ENCODE measurements at places on chromosomes 2 and 18. TPM values are rescaled to one million over a fixed set of nuclear protein-coding genes. Genes with fewer than 3 reads are reported as not detected.

The PLEK gene
- 7.5 TPM for total RNA-seq

The GPR75 gene
- total RNA-seq, result 6.3 TPM

The UBE2F gene
- total RNA-seq, result 88.9 TPM

The GMPPA gene
- total RNA-seq, result 14.1 TPM

The RAPH1 gene
- 17.7 TPM for total RNA-seq

The DPY30 gene
- total RNA-seq, result 165 TPM

The IGFBP2 gene
- 59.5 TPM for total RNA-seq

The HDAC4 gene
- total RNA-seq, result 91.5 TPM

The C1QL2 gene
- total RNA-seq, result not detected

The HAAO gene
- total RNA-seq, result 3.1 TPM

The CCDC148 gene
- 9.7 TPM for total RNA-seq

The COPS7B gene
- 19.1 TPM for total RNA-seq

The CCDC74A gene
- not detected for total RNA-seq

The ANKZF1 gene
- 31.8 TPM for total RNA-seq

The CFAP65 gene
- 1.2 TPM for total RNA-seq

The SLC19A3 gene
- 0.55 TPM for total RNA-seq

The PPP1R1C gene
- not detected for total RNA-seq

The CCDC85A gene
- 23.2 TPM for total RNA-seq

The C2orf81 gene
- total RNA-seq, result not detected

The MC4R gene
- total RNA-seq, result not detected

The GKN2 gene
- not detected for total RNA-seq

The DNAJC5G gene
- total RNA-seq, result 0.77 TPM

The EMILIN1 gene
- total RNA-seq, result 107 TPM

The NETO1 gene
- total RNA-seq, result not detected

The TMEM169 gene
- total RNA-seq, result not detected

The GPR17 gene
- not detected for total RNA-seq

The DQX1 gene
- not detected for total RNA-seq

The FIGN gene
- 3.6 TPM for total RNA-seq

The AKAIN1 gene
- total RNA-seq, result not detected

The LMAN1 gene
- 200 TPM for total RNA-seq

The REG3A gene
- total RNA-seq, result not detected

The CNRIP1 gene
- total RNA-seq, result 58.1 TPM

The STAT4 gene
- total RNA-seq, result not detected

The LRRC30 gene
- not detected for total RNA-seq

The IL37 gene
- total RNA-seq, result not detected
